ENCODE measurements at places on chromosomes 7 and 10. TPM values are rescaled to one million over a fixed set of nuclear protein-coding genes. Genes with fewer than 3 reads are reported as not detected.

- peaks cover 4% of the 10 kb centered on the region for H3K4me1 ChIP-seq
- no peaks in the 10 kb centered on the region for H3K27me3 ChIP-seq
- no peak overlapping the region for H3K27ac ChIP-seq
- H3K36me3 ChIP-seq = no peaks in the 10 kb centered on the region
- H3K4me3 ChIP-seq = no peak overlapping the region
- no peak for DNase-seq
Measured at GRCh38 chr10:60967260-60967659, 23.3 kb upstream of the RHOBTB1 start.

HOXA4 gene
- total RNA-seq = 8.5 TPM

GRCh38 chr7:6651851-6652445 lies 14.8 kb downstream of the ZNF316 start:
- no peak overlapping the region for H3K27ac ChIP-seq

DNA sequence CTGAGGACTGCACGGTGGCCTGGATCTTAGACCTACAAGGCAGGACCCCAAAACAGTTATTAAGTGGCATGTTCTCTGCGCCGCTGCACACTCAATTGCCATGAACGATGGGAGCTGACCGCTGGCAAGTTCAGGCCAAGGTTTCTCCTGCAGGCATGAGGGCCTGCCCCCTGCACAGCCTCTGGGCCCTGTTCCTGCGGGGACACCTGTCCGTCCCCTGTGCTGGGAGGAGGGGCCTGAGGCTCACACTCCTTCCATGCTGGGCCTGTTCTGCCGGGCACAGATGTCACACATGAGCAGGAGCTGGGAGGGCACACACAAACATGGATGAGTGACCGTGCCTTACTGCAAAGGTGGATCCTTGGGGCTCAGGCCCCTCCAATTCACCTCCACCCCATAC lies 90.0 kb downstream of the PTPRN2 start:
- no peak for DNase-seq
- H3K4me1 ChIP-seq = no peaks in the 10 kb centered on the region
- no peak overlapping the region for H3K27ac ChIP-seq
- no peak overlapping the region for H3K4me3 ChIP-seq
- H3K27me3 ChIP-seq = peaks cover 11% of the 10 kb centered on the region

DNA sequence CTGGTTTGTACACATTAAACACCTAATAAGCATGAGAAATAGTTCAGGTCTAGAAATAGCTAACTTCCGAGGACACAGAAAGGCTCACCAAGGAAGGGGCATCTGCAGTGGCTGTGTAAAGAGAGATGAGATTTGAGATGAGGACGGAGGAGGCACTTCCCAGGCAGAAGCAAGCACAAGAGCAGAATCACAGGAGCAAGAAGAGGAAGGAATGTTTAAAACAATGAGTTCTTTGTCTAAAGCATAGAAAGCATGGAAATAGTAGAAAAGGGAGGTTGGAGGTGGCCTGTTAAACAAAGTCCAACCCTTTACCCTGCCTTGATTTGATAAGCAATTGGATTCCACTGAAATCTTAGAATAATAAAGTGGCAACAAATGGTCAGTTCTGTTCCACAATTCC lies 11.6 kb upstream of the PON3 start:
- no peak overlapping the region for H3K27ac ChIP-seq
- no peak overlapping the region for H3K4me3 ChIP-seq
- no peaks in the 10 kb centered on the region for H3K4me1 ChIP-seq
- DNase-seq = no peak
- H3K27me3 ChIP-seq = no peaks in the 10 kb centered on the region
- H3K36me3 ChIP-seq = peaks cover 73% of the 10 kb centered on the region

- H3K4me3 ChIP-seq = no peak overlapping the region
- H3K27me3 ChIP-seq = no peaks in the 10 kb centered on the region
- H3K36me3 ChIP-seq = no peaks in the 10 kb centered on the region
- no peaks in the 10 kb centered on the region for H3K4me1 ChIP-seq
Measured at GRCh38 chr10:58868736-58869435, 307.6 kb upstream of the PHYHIPL start.

TMEM254 gene
- 18.6 TPM for total RNA-seq

DNA sequence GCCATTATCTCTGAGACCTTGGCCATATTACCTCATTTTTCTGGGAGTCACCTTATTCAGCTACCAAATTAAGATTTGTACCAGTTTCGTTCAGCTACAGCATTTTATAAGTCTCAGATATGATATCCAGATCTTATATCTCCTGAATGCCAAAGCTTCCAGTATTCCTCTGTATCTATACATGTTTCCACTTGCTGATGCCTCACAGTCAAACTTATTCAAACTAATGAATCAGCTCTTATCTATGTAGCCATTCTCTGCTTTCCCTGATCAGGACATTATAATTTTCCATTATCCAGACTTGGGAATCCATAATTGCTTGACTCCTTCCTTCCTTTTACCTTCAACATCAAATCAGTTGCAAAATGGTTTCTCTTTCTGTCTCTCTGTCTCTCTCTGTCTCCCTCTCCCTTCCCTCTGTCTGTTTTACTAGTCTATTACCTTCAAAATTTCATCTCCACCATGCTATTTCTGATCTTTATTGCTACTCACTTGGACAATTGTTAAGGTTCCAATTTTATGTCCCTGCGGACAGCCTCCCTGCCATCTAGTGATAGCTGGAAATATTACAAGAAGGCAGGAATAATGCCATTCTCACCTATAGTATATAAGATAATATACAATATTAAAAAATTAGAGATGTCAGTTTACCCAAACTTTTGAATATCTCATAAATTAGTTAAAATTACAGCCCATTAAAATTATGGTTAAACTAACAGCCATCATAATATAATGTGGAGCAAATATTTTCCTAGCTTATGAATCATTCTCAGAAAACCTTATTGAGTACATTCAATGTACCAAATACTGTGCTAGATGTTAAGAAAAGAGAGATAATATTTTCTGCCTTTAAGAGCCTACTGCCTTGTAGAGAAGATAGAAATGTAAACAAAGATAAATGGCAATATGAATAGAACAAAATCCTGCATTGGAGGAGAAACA lies 89.8 kb downstream of the PCLO start:
- H3K36me3 ChIP-seq = no peaks in the 10 kb centered on the region
- H3K4me3 ChIP-seq = no peak overlapping the region
- no peak overlapping the region for H3K27ac ChIP-seq
- DNase-seq = no peak
- no peaks in the 10 kb centered on the region for H3K27me3 ChIP-seq

PON1 gene
- total RNA-seq = 0.24 TPM

LIPN gene
- total RNA-seq = 1.6 TPM

DNA sequence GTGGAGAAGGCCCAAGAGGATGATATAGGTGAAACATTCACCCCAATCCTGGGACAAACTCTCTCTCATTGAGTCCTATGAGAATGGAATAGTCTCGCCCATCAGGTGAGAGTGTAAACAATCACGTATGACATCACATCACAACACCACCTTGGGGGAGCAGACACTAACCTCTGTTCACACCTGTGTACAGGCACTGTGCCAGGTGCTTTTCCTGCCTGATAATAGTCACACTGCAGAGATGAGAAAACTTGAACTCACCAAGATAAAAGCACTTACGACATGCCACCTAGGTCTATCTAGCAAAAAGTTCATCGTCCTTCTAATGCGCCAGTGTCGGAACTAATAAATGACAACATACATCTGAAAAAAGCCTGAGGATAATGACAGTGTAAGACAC lies 187.8 kb downstream of the FAM107B start:
- peak overlapping the region; percentile 56 for H3K27ac ChIP-seq
- H3K4me3 ChIP-seq = no peak overlapping the region
- H3K36me3 ChIP-seq = no peaks in the 10 kb centered on the region
- DNase-seq = no peak

EFCAB10 gene
- 6.0 TPM for total RNA-seq

DNA sequence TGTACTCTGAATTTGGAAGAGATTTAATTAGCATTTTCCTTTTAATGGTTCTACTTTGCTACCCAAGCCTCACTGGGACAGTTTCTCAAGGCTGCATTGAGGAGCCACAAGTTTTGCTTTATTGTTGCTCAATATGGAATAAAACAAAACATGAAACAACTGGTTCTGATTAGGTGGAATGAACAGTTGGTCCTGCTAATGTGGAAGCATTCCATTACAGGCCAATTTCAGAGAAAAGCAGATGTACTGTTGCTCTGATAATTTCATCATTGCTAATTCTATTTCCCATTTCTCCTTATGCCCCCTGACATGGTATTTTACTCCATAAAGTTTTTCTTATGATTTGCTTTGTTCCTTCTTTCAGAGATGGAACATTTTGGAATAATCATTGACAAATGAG lies 66.0 kb upstream of the PAPSS2 start:
- DNase-seq = no peak
- no peaks in the 10 kb centered on the region for H3K36me3 ChIP-seq
- H3K27me3 ChIP-seq = no peaks in the 10 kb centered on the region
- H3K4me1 ChIP-seq = peaks cover 26% of the 10 kb centered on the region
- no peak overlapping the region for H3K4me3 ChIP-seq

DNA sequence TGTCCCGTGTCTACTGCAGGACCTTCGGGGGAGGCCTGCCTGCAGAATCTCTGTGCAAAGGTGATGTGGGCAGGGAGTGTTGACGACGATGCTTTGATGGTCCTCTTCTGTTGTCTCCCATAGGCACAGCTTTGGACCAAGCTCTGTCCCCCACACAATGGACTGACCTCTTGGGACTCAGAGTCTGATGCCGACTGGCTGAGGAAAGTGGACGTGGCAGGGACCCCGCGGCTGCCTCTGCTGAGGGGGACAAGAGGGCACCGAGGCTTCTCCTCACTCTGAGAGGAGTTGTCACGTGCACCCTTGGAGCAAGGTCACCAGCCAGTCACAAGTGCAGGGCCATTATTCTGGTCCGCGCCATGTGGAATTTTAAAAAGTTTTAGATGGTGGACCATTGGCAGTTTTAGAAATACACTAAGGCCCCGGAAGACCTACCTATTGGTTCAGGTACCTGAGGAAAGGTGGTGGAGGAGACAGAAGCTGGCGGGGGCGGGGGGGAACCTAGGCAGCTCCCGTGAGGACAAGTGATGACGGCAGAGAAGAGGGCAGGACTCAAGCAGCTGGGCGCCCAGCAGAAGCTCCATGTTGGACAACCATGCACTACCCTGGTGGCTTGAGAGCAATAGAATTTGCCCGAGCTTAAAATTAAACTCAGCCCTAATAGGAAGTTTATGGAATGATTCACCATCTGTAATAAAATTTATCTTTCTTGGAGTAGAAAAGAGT lies 331.4 kb downstream of the PTPRN2 start:
- H3K4me1 ChIP-seq = no peaks in the 10 kb centered on the region
- no peak overlapping the region for H3K27ac ChIP-seq
- H3K27me3 ChIP-seq = no peaks in the 10 kb centered on the region
- peak; percentile 25 for DNase-seq

DNA sequence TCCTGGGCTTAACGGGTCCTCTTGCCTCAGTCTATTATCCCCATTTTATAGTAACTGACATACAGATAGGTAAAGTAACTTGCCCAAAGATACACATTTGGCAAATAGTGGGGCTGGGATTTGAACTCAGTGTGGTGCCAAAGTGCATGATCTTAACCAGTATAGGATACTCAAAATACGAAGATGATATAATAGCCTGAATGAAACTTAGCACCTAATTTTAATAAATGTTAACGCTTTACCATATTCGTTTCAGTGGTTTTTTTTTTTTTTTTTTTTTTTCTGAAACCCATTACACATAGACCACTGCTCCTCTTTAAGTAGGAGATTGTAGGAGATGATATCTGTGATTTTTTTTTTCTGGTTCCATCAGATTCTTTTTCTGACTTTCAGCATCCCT lies 21.4 kb downstream of the ACTR3B start:
- H3K36me3 ChIP-seq = no peaks in the 10 kb centered on the region
- no peaks in the 10 kb centered on the region for H3K4me1 ChIP-seq
- no peak overlapping the region for H3K27ac ChIP-seq

- no peaks in the 10 kb centered on the region for H3K27me3 ChIP-seq
- no peaks in the 10 kb centered on the region for H3K4me1 ChIP-seq
Measured at GRCh38 chr7:71705901-71706596, 574.1 kb downstream of the GALNT17 start.

- no peaks in the 10 kb centered on the region for H3K27me3 ChIP-seq
- H3K4me3 ChIP-seq = no peak overlapping the region
- no peak for DNase-seq
- H3K4me1 ChIP-seq = peaks cover 5% of the 10 kb centered on the region
Measured at GRCh38 chr10:16799621-16800020, 17.6 kb downstream of the RSU1 start.

- peaks cover 26% of the 10 kb centered on the region for H3K27me3 ChIP-seq
- H3K27ac ChIP-seq = no peak overlapping the region
- no peaks in the 10 kb centered on the region for H3K36me3 ChIP-seq
- no peak overlapping the region for H3K4me3 ChIP-seq
Measured at GRCh38 chr10:132140167-132140925, 46.4 kb upstream of the DPYSL4 start.

FAM241B gene
- total RNA-seq = 5.0 TPM

- H3K27ac ChIP-seq = no peak overlapping the region
- H3K4me3 ChIP-seq = no peak overlapping the region
- no peaks in the 10 kb centered on the region for H3K4me1 ChIP-seq
Measured at GRCh38 chr7:4835398-4836205, 26.2 kb downstream of the PAPOLB start.

DNA sequence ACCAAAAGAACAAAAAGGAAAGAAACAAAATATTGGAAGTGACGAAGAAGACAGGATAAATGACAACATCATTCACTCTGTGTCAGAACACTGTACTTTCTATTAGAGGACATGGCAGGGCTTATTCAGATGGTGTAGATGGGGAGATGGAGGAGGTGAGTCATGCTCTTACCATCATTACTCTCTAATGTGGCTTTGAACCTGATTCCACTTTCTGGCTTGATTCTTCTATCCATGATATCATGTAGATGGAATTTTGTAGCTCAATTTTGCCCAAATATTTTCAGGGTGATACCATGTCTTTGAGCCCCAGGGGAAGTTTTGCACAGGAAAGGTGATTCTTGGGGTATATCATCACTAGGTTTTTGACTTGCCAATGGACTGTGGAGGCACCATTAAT lies 91.7 kb downstream of the CFAP58 start:
- H3K4me1 ChIP-seq = no peaks in the 10 kb centered on the region
- H3K4me3 ChIP-seq = no peak overlapping the region
- no peaks in the 10 kb centered on the region for H3K27me3 ChIP-seq
- H3K36me3 ChIP-seq = no peaks in the 10 kb centered on the region

- no peaks in the 10 kb centered on the region for H3K27me3 ChIP-seq
- peaks cover 10% of the 10 kb centered on the region for H3K4me1 ChIP-seq
- no peak overlapping the region for H3K4me3 ChIP-seq
- no peaks in the 10 kb centered on the region for H3K36me3 ChIP-seq
- H3K27ac ChIP-seq = no peak overlapping the region
- no peak for DNase-seq
Measured at GRCh38 chr7:156772725-156773124, 120.3 kb downstream of the LMBR1 start.

DNA sequence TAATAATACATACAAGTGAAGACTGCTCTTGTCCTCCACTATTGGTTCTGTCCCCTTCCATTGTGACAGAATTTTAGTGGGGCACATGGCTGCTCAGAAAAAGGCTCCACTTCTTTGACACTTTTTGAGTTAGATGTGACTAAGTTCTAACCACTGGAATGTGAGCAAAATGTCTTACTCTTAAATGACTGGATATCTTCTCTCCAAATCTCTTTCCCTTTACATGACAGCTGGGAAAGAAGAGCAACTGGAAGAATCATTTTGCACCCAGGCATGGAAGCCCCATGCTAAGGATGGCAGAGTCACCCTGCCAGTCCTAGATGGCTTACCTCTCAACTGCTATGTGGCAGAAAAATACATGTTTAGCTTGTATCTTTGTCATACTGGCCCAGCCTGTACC lies 97.7 kb downstream of the CACNA2D1 start:
- no peaks in the 10 kb centered on the region for H3K36me3 ChIP-seq
- H3K27me3 ChIP-seq = no peaks in the 10 kb centered on the region
- no peak overlapping the region for H3K4me3 ChIP-seq
- H3K27ac ChIP-seq = no peak overlapping the region

- H3K27ac ChIP-seq = no peak overlapping the region
- H3K4me3 ChIP-seq = no peak overlapping the region
- no peak for DNase-seq
- no peaks in the 10 kb centered on the region for H3K27me3 ChIP-seq
- H3K36me3 ChIP-seq = no peaks in the 10 kb centered on the region
Measured at GRCh38 chr7:132464740-132465139, 111.5 kb downstream of the PLXNA4 start.

CPXM2 gene
- 6.3 TPM for total RNA-seq

Data from lower lobe of right lung (tissue), 2 donors.